ENCODE measurements at places on chromosomes 12 and 14.

DNA sequence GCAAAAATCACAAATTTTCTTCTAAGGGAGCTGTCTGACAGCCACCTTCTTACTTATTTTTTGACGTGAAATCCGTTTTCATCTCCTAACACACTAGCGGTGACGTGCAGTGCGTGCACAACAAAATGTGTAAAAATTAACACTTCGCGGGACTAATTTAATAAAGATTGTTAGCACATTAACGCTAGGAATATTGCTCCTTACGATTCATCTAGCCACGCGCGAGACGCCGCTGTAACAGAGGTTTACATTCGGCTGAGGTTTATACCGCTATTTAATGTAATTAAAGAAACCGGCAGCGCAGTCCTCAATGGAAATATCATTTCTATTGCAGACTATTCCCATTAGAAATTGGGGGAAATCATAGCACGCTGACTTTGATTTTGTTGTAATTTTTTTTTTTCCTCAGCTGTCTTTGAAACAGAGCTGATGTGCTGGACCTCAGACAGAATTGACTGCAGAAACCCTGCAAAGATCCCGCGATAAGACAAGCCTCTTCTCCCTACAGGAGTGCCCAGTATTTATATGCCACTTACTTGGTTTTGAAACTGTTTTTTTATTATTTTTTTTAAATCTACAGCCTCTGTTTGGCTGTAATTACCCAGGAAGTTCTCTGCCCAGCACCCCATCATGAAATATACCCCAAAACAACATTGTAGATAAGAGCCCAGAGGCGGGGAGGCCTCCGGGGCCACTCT, 31.2 kb downstream of the BCL11B start:
- DNase-seq, result no peak

GRCh38 chr14:87630846-87631245, 362.1 kb downstream of the GALC start:
- no peak for DNase-seq

GRCh38 chr12:89200217-89200616, 152.1 kb downstream of the DUSP6 start:
- no peak for DNase-seq

- no peak for DNase-seq
Observed at GRCh38 chr12:14272956-14273912, 92.2 kb upstream of the ATF7IP start.

GRCh38 chr12:64221651-64222008, 466 bp downstream of the KICS2 start:
- peak; percentile 66 for DNase-seq

- DNase-seq, result peak; percentile 93
Observed at GRCh38 chr14:20662968-20663732, 21.2 kb upstream of the RNASE4 start.

DNA sequence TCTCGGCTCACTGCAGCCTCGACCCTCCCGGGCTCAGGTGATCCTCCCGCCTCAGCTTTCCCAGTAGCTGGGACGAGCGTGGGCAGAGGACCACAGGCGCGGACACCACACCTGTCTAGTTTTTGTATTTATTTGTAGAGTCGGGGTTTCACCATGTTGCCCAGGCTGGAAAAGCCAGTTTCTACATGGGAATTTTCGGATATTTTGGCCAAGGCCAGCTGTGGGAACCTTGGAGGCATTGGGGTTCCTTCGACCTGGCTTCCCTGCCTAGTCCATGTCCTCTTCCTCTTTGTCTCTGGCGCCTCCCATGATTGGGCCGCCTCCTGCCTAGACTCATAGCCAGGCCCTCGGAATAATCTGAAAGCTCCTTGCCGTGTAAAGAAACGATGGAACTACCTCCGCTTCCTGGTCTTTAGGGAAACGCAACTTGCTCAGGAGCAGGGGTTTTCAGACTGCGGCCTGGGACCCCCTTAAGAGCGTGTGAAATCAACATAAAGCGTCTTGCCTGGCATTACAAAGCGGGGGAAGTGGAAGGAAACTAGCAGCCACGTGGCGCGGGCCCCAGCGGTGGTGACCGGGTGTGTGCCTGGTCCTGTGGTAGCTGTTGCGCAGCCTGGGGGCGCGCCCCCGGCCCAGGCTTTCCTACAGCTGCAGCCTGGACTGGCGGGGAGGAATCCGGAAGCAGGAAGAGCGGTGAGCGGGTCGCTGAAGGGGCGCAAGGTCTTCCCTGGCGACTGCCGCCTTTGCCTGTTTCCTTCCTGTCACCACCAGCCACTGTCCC, 1.4 kb upstream of the HSP90AA1 start:
- peak; percentile 81 for DNase-seq

GRCh38 chr14:53501361-53502211, 348.5 kb upstream of the DDHD1 start:
- no peak for DNase-seq

- DNase-seq, result no peak
Observed at GRCh38 chr12:117836476-117836875, 132.3 kb downstream of the KSR2 start.

DNA sequence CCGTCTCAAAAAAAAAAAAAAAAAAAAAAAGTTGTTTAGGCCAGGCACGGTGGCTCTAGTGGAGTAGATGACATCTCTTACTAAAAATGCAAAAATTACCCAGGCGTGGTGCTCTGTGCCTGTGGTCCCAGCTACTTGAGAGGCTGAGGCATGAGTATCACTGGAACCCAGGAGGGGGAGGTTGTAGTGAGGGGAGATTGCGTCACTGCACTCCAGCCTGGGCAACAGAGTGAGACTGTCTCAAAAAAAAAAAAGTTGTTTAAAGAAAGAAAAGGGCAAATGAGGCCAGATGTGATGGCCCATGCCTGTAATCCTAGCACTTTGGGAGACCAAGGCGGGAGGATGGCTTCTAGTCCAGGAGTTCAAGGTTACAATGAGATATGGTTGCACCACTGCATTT, 36.6 kb upstream of the SPPL3 start:
- DNase-seq, result no peak

DNA sequence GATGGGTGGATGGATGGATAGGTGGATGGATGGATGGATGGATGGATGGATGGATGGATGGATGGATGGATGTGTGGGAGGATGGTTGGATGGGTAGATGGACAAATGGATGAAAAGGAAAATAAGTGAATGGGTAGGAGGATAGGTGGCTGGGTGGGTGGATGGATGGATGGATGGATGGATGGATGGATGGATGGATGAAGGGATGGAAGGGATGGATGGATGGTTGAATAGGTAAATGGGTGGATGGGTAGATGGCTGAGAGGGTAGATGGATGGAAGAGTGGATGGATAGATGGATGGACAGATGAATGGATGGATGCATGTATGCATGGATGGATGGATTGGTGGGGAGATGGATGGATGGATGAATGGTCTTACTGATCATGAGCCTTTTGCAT, 36.5 kb downstream of the MAP1LC3B2 start:
- DNase-seq, result no peak

DNA sequence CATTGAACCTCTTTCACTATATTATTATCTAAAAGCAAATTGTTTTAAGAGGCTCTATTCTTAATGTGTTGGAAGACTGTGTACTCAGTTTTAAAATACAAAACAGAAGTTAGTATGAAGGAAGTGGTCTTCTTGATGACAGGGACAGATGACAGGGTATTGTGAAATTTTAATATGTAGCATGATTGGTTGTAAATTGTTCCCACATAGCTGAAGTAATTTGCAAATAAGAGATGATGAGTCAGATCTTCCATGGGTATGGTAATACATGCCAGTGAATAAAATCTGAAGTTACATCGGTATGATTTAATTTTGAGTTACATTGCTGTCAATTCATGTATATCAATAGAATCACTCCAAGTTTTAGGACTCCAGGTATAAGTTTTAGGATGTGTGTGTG, 454.8 kb downstream of the AEBP2 start:
- DNase-seq, result no peak

DNA sequence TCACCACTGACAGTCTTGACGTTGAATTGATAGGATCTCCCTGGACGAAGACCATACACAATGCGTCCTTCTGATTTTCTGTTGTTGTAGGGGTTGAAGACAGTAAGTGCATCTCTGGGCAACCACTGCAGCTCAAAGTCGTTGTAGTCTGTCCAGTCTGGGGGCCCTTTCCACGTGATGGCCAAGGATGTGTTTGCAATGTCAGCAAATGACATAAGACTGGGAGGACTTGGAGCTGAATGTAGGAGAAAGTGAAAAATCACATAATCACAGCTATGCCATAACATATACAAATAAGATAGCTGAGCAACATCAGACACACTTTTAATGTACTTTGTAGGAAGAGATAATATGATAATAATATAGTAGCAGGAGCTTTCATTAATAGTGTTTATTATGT, 77.8 kb downstream of the PTPRB start:
- DNase-seq, result no peak

- no peak for DNase-seq
Observed at GRCh38 chr12:64039281-64039871, 182.7 kb downstream of the KICS2 start.

- peak; percentile 49 for DNase-seq
Observed at GRCh38 chr14:25537846-25538455, 488.0 kb upstream of the STXBP6 start.

GRCh38 chr14:22561661-22562579, 27.1 kb downstream of the DAD1 start:
- DNase-seq, result peak; percentile 90

DNA sequence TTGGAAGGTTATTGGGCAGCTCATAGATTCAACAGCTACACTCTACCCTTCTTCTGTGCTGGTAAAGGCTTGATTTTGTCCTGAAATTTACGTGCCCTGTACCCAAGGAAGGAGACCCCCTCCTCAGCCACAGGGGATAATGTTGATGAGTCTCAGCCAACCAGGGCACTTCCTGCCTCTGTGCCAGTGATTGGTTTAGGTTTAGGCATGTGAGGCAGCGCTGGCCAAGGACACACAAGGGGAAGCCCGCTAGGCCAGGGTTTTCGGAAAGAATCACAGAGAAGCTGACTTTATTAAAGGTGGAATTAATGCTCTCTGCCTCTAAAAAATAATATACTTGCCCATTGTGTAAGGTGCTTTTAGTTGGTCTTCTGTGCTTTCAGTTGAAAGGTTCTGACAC, 15.4 kb upstream of the CTDSP2 start:
- DNase-seq, result no peak
